ENCODE measurements at places on chromosomes 6 and 20.

DNA sequence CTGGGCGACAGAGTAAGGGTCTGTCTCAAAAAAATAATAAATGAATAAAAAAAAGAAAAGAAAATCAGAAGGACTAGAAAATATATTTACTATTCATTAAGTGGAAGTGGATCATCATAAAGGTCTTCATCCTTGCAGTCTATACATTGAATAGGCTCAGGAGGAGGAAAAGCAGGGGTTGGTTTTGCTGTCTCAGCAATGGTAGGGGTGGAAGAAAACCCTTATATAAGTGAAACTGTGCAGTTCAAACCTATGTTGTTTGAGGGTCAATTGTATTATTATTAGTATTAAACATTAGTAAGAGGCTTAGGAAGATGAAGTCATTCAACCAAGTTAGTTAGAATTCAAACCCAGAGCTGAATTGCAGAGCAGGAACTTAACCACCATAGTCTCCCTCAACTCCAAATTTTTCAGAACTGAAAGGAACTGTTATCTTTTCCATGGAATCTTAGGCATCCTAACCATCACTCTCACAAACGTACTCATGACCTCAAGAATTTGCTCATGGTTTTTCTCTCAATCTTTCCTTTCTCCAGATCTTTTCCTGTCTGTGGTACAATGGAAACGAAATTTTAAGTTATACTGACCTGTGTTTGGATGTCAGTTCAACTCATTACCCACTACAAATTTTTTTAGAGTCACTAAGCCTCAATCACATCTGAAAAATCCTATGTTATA, 7.7 kb upstream of the SMIM13 start:
- DNase-seq, result no peak

DNA sequence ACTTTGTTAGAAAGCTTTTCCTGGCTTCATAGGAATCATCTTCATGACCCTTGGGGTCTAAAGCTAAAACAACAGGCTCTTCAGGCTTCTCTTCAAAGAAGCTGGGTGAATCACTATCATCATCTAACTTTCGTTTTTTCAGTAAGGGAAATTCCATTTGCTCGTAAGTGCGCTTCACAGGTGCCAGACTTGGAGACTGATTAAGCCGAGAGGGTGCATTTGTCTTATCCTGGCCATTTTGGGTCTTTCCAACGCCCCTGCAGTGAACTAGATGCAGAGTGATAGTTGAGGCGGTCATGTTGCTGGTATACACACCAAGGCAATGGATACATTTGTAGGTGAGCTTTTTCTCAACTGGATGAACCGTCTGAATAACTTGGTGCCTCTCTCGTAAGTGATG, 38.8 kb downstream of the ADNP start:
- no peak for DNase-seq

- no peak for DNase-seq
Observed at GRCh38 chr6:108673153-108673552, 112.4 kb downstream of the FOXO3 start.

DNA sequence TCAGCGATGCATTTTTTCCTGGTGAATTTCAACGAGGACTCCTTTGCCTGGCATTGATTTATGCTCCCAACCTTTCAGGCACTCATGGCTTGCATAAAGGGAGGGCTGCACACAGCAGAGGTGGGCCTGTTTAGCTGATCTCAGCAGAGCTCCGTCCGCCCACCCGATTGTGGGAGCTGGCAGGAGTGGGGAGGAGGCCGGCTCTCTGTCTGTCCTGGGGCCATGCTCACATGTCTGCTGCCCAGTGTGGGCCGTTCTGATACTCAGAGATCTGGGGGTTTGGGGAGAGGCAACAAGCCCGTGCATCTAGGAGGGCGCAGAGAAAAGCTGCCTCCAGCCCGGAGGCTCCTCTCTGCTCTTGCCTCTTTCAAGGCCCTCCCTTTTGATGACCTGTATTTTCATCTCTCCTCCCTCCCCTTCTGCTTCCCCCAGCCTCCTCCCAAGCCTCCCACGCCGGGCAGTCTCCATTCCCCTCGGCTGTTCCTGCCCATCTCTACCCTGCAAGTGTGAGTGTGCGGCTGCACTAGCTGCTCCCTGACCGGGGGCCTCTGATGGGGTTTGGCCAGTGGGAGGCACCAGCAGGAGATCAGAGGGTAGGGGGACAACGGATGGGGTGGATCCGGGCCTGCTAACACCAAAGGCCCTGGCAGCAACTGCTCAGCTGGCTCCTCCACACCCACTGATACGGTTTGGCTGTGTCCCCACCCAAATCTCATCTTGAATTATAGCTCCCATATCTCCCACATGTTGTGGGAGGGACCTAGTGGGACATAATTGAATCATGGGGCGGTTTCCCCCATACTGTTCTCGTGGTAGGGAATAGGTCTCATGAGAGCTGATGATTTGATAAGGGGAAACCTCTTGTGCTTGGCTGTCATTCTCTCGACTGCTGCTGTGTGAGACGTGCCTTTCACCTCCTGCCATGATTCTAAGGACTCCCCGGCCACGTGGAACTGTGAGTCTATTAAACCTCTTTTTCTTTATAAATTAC, 39.6 kb upstream of the MLN start:
- DNase-seq, result no peak

DNA sequence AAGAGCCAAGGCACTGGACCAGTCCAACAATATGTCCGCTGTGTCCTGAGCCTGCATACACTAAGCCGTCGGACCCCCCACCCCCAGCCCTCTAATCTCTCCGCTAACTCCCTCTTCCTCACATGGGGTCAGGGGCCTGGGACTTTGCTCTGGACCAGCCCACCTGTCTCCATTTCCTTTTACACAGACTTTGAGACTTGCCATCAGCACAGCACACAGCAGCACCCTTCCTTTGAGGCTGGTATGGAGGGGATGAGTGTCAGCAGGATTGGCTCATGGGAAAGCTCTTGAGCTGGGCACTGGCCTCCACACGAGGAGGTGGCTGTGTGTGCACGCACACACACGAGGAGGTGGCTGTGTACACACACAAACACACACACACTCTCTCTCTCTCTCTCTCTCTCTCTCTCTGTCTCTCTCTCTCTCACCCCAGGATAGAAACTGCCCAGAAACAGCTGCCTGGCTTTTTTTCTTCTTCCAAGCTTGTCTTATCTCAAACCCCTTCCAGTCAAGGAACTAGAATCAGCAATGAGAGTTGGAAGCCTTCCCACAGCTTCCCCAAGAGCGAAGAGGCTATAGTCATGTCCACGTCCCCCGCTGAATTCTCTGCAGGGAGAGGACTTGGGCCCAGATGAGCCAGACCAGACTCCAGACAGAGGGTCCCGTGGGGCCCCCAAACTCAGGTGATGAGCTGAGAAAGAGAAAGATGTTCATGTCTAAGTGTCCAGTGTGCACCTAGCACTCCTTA, 18.6 kb downstream of the SLC9A8 start:
- DNase-seq, result no peak

GRCh38 chr6:108250240-108250866, 10.5 kb downstream of the SNX3 start:
- no peak for DNase-seq

DNA sequence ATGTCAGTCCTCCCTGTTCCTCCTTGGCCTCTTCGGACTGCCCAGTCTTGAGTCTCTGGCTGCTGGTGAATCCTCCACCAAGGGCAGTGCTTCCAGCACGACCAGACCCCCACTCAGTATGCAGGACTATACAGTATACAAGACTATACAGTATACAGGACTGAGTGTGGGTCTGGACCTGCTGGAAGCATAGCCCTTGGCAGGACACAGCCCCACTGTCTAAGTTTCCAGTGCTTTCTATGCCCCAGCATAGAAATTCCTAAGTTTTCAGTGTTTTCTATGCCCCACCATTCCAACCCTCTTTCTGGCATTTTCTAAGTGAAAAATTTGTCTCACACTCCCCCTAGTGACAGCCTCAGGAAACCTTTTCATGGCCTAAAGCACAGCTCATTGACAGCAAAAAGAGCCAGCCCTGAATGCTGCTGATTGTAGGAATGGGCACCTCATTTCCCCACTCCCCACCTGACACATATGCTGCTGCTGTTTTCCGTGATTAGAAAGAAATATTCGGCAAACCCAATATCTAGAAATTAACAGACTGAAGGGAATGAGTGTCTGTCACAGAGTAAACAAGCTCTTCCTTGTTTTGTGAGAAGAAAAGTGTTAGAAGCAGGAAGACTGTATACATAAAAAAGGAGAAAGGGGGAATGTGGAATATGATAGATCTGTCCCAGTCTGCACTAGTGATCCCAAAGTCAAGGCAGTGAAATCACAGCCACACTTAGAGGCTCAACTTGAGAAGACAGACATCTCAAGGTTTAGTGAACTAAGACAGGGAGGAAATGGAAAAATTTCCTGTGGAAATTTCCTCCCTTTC, 206.9 kb downstream of the IBTK start:
- peak; percentile 68 for DNase-seq

GRCh38 chr6:135475292-135475886, 22.2 kb downstream of the AHI1 start:
- DNase-seq, result no peak

DNA sequence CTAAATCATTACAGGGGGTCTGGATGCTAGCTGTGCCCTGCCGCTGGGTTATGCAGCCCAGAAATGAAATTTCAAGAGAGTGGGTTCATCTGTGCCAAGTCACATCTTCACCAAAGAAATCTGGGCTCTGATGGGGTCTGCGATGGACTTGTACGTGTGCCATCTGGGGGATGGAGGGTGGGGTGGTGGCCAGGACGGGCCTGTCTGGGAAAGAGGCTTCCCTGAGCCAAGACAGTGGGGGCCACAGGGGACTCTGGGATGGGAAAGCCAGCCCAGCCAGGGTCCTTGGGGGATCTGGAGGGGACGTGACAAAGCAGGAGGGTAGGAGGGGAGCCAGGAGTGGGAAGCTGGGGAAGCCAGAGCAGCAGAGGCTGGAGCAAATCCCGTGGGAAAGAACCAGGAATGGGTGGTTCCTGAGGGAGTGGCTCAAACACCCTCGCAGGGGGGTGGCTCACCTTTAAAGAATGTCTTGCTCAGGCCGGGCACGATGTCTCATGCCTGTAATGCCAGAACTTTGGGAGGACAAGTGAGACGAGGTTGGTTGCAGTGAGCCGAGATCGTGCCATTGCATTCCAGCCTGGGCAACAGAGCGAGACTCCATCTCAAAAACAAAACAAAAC, 36.3 kb upstream of the SULF2 start:
- DNase-seq, result no peak

DNA sequence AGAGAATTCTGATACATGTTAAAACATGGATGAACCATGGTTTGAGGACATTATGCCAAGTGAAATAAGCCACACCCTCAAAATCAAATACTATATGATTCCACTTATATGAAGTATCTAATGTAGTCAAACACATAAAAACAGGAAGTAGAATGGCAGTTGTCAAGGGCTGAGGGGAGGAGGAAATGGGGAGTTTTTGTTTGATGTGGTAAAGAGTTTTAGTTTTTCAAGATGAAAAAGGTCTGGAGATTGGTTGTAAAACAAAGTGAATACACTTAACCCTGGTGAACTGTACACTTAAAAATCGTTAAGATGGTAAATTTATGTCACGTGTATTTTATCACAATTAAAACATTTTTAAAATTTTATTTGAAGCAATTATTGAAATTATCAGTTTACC, 127.4 kb upstream of the GRIK2 start:
- DNase-seq, result no peak

DNA sequence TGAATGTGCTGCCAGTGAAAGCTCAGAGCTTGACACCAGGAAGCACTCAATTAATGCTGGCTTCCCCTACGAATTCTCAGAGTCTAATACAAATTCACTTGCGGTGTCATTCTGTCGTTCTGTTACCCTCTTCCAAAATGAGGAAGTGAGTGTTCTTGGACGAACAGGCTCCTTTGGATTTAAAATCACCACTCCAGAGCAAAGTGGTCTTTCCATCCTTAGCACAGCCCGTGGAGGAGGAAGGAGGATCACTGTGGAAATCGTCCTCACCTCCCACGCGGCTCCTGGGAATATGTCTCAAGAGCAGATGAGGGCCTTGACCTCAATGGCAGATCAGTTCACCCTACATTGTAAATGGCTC, 41.7 kb downstream of the RIOK1 start:
- DNase-seq, result no peak

DNA sequence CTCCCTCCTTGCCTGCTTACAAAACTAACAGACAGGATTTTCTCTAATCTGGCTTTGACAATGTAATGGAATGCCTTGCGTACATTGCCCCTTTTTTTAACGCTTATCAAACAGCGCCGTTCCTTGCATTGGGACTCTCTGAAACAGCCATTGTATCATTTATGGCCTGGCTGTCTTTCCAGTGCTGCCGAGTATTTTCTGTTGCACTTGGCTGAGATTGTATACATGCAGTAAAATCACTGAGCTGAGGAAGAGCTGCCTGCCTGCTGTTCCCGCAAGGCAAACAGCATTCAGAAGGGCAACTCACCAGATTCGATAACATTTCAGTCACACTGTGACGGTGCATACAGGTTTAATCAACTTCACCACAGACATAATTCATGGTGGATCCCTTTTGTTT, 106.0 kb downstream of the SH3BGRL2 start:
- DNase-seq, result no peak

GRCh38 chr6:52024451-52025068, 62.9 kb downstream of the PKHD1 start:
- no peak for DNase-seq

DNA sequence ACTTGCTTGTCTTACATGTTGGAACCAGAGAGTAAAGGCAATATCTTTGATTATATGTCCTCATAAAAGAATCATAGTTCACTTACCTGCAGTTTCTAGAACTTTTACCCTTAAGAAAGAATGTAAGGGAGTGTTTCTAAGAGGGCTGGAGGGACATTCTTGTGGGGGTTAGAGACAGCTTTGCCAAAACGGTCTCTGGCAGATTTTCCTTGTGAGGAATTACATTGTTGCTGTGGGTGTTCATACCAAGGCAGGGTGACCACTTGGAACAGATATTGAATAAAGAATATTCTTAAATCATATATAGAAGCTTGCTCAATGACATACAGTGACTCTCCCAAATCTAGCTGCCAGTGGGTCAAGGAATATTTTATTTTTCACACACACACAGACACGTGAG, 517.6 kb upstream of the SOX4 start:
- no peak for DNase-seq

- no peak for DNase-seq
Observed at GRCh38 chr6:141764388-141764787, 368.3 kb upstream of the GJE1 start.

DNA sequence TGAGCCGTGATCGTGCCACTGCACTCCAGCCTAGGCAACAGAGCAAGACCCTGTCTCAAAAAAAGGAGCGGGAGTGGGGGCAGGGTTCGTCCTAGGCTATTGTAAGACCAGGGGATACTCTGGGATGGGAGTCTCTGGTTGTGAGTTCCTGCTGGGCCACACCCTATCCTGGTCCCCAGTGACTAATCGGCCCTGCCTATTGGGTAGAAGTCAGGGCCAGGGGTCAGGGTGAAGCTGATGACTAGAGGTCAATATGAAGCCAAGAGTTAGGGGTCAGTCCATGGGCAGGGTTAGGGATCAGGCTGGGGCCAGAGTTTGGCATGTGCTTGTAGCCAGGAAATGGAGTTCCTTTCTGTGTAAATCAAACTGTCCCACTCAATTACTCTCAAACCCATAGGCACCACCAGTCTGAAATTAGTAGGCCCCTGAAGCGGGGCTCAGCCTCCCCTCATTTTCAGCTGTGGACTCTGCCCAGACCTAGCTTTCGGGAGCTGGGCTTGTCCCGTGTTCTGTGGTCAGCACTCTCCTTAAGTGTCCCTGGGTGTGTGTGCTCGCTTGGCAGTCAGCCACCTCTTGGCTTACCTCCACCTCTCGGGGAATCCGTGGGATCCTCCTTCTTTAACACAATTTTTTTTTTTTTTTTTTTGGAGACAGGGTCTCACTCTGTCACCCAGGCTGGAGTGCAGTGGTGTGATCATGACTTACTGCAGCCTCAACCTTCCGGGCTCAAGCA, 1.8 kb downstream of the HSPA12B start:
- peak; percentile 17 for DNase-seq

Data from NCI-H1417 (cell line).